NB4 (cell line): ENCODE measurements at places on chromosomes 1 and 21.

GRCh38 chr1:25563330-25564215, 20.2 kb downstream of the LDLRAP1 start:
- DNase-seq: no peak

DNA sequence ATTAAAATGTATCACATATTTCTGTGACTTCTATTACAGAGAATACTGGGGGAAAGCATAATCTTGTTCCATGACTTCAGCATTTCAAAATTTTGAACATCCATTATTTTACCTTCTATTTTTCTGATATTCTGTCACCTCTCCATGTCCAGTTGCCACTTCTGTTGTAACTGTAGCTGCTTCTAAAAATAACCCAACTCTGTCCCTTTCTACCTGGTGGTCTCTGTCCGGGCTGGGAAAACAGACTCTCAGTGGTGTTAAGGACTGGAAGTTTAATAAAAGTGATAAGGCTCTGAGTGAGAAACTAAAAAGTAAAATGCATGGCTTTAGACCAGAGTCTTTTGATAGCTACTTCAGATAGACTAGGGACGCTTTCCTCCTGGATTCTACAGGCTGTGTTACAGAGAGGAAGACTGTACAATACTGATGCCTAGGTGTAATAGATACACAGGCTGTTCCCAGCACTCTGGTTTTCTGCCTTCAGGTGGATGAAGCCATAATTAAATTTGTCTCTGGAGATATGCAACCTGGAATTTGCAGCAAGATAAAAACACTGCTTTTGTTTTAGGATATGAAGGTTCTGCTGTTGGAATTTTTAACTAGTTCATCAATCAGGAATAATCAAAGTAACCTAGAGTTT, 42.1 kb upstream of the SEC16B start:
- no peak for DNase-seq

DNA sequence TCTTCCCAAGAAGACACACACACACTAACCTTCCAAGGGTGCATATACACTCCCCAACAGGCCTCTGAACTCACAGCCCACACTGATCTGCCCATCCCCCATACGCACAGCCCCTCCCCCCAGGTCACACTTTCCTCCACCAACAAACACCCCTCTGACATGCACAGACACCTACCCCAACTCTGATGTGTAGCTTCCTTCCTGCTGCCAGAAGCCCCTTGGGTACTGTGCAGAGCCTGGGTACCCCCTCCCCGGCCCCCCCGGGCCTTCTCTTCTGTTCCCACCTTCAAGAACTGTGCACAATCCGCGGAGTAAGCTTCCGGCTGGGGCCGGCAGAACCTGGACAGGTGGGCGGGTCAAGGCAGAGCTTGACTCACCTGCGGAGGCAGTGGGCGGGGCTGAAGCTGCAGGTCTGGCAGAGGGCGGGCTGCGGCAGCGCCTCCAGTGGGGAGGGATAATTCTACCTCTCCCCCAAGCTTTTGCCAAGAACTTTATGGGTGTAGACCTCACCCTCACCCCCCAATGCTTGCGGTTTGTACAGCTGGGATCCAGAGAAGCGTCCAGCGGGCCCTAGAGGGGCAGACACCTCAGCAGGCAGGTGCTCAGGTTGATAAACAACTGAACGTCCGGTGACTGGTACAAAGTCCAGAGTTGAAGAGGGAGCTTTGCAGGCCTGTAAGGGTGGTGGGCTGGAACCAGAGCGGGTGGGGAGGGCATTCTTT, at the start of gene C1orf210:
Gene C1orf210 (minus strand): TSS at position 313 of the 722 bp plus-strand sequence. CDS start 2,311 bp downstream, outside the sequence.
- DNase-seq: no peak

DNA sequence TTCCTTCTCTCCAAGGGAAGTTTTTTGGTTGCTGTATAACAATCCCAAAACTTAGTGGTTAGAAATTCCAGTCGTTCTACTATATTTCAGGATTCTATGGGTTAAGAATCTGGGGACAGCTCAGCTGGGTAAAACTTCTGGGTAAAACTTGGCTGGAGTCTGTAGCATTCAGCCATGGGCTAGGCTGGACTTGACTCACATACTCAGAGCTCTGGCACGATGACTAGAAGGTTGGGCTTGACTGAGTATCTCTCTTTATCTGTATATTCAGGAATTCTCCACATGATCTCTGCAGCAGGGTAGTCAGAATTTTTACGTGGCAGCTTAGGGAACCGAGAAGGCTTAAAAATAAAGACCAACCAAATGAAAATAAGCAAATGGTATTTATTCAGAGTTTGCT, 28.2 kb upstream of the HRNR start:
- DNase-seq: no peak

DNA sequence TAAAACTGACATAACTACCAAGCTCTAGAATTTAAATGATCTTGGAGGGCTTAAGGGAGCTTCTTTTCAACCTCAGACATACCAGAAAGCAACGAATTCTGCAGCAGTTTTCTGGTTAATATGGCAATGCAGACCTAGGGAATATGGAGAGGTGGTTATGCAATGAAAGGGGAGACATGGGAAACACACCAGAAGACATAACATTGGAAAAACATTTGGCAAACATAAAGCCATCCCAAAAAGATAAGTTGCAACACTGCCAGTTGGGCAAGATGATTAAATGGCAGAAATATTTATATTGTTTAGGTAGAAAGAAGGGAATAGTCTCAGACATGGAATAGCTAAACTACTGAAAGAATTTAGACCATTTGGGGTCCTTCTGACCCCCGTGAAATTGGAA, 104.5 kb downstream of the KCNJ6 start:
- DNase-seq: no peak

- DNase-seq: no peak
Observed at GRCh38 chr21:8993284-8993942, 1528.0 kb upstream of the TPTE start.

- DNase-seq: no peak
Observed at GRCh38 chr1:220371324-220371723, 99.1 kb upstream of the RAB3GAP2 start.

- no peak for DNase-seq
Observed at GRCh38 chr1:5084676-5085075, 430.3 kb downstream of the AJAP1 start.

GRCh38 chr1:218034468-218034867, 250.6 kb upstream of the RRP15 start:
- no peak for DNase-seq

DNA sequence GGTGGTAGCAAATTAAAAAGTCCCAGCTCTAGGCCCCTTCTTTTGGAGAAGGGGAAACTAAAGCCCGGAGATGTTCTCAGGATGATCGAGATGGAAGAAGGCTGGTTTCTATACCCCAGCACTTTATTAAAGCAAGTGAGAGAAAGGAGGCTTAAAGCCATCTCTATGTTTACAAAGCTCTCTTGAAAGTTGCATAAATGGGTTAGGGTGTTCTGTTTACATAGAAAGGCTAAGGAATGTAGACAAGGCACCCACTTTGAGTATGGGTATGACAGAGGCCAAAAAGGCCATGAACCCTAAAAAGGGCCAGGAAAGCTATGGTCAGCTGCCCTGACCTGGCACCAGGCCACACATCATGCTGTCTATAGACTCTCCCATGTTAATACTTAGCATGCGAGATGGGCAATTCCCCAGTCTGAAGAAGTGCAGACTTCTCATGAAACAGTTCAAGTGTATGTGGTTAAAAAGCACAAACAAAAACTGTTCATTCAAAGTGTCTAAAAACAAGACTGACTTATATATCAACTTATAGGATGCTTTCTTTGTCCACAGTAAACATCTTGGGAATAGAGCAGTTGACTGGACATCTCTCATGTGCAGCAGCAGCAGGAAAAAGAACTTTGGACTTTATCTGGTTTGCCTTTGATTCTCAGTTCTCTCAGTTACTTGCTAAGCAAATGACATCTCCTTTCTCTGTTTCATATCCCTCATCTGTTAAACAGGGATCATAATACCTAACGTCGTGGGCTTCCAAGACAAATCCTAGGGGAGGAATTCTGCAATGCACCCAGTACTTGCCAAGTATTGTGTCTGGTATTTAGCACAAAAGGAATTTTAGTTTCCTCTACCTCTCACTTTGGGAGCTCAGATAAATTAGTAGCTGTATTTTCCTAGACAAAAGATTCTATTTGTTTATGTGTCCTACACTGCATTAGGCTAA, 521.6 kb downstream of the PLPP3 start:
- no peak for DNase-seq

DNA sequence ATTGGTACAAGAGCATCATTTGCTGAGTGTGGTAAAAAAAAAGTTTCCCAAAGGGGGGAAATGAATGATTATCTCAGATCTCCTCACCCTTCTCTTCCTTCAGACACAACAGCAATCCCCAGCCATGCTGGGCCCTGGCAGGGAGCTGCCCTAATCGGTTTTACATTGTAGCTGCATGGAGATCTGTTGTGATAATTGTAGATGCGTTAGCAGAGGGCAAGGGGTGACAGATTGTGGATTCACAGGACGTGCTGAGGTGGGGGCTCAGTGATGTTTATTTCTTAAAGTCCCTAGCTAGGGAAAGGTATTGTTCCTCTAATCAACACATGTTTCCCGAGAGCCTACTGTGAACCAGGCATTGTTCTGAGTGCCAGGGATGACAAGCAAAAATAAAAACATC, 304.1 kb downstream of the PBX1 start:
- DNase-seq: no peak

- no peak for DNase-seq
Observed at GRCh38 chr1:53460666-53461322, 1.6 kb downstream of the DMRTB1 start.

GRCh38 chr21:44013380-44014088, 1.4 kb downstream of the TRAPPC10 start:
- peak; percentile 83 for DNase-seq

DNA sequence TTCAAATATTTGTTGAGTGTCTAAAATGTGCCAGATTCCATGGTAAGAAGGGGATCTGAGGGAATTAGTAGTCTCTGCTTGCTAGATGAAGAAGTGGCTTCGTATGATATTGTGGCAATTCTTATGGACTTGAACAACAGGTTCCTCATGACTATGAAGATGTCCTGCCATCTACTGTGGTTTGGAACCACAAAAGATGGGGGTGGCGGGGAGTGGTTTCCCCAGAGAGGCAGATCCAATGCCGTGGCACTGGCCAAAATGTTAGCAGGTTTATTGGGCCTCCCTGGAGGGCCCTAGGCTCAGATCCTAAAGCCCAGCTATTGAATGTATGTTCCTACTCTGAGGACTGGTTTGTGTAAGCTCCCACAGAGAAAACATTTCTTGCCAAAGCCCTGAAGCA, 120.8 kb downstream of the RGS2 start:
- peak; percentile 45 for DNase-seq

DNA sequence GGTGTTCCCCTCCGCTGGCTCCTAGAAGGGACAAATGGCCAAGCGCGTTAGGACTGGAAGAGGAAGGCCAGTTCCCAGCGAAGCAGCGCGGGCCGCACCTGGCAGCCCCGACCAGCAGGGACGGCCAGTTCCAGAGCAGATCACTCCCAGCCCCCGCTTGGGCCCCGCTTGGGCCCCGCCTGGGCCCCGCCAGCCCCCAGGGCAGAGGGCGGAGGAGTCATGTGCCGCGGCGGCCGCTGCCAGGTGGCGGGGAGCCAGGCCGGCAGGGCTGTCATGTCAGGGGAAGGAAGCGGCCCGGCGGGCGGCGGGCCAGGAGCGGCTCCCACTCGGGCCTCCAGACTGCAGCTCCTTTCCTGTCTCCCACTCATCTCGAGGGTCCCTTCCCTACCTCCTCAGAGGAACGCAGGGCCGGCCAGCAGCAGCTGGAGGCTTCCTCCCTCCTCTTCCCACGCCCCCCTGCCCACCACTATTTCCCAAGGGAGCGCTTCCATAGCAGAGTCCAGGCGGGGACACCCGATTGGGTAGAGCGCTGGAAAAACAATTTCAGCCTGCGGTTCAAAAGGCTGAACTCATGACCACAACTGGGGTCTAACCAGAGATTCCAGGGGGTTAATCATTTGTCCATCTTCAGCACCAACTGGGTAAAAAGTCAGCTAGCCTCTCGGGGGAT, 16.5 kb downstream of the ZNF697 start:
- DNase-seq: no peak

DNA sequence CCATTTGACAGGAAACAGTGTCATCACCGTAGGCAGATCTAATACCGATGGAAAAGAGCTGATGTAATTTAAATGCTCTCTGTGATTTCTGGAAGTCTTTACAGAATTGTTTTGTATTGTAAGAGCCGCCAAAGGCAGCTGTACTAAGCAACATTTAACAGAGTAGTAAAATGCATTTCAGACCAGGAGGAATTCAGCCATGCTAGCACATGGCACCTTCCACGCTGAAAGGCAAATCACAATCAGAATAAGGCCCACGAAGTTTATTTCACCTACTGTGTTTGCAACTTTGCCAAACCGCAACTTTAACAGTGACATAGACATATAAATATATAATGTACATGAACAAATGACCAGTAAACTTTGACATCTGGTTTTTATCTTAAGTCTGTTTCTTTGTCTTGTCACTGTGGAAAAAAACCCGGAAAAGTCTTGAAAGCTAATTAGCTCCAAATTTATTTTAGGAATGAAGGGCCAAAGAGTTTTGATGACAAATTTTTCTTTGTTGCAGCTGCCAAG, 26.1 kb upstream of the DISC1 start:
- no peak for DNase-seq

DNA sequence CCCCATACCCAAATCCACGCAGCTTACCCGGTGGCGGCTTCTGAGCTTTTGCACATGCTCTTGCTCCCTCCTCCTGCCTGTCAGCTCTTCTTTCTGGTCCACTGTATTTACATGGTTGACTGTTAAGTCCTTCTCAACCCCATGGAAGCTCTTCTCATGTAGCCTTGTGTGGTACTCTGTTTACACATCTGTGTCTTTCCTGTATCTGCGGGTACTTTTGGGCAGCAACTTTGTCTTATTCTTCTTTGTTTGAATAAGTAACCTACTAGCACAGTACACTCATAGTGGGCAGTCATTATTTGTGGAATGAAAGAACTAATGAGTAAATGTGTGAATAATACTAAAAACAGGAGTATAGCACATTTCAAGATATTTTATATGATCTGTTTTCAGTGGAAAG, 88.5 kb upstream of the GPR88 start:
- no peak for DNase-seq

GRCh38 chr1:10806966-10807365, 10.5 kb upstream of the CASZ1 start:
- DNase-seq: no peak
